Common myeloid progenitor, CD34-positive (primary cell): ENCODE measurements at places on chromosomes 6 and 20.
A peak's percentile ranks its signal among the peaks of the same experiment; 100 is the strongest.

DNA sequence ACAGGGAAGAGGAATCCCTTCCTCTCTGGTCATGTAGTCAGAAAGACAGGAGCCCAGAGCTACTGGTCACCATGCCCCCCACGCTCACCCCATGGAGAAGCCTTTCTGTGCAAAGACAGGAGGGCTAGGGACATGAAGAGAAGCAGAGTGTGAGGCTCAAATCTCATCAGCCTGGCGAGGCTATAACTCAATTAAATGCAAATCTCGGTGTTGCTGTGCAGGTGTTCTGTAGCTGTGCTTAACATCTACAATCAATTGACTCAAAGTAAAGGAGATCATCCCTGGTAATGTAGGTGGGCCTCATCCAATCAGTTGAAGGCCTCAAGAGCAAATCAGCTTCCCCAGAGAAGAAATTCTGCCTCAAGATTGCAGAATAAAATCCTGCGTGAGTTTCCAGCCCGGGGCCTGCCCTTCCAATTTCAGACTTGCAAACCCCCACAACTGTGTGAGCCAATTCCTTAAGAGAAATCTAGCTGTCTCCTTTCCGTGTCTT lies 64.4 kb downstream of the CHMP4B start:
- DNase-seq = no peak

- DNase-seq = no peak
These were observed 4.1 kb downstream of the RBM38 start for GRCh38 chr20:57395111-57395966.

- no peak for DNase-seq
These were observed 20.6 kb upstream of the NTSR1 start for GRCh38 chr20:62688083-62688482.

GRCh38 chr6:37202788-37203491 lies 33.0 kb downstream of the PIM1 start:
- DNase-seq = peak; percentile 85

DNA sequence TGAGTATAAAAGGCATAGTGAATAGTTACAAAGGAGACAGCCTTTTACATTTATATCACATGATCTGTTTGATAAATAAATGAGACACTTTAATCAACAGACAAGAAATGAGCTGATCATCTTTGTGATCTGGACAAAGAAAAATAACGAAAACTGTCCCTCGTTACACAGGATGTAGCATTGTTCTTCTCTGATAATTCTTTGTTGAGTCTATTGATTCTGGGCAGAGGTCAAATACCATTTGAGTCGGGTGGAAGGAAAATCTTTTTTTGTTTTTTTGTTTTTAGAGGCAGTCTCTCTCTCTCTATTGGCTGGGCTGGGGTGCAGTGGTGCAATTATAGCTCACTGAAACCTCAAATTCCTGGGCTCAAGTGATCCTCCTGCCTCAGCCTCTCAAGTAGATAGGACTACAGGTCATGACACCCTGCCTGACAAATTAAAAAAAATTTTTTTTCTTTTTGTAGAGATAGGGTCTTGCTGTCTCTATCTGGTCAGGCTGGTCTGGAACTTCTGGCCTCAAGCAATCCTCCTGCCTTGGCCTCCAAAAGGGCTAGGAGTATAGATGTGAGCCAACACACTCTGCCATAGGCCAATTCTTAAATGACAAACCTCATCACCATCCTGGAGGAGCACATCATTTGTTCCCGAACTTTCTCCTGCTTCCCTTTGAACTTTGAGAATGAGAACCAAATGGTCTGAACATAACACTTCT lies 41.8 kb downstream of the CCDC170 start:
- DNase-seq = no peak

GRCh38 chr6:73738367-73739028 lies 42.5 kb downstream of the CD109 start:
- DNase-seq = no peak

DNA sequence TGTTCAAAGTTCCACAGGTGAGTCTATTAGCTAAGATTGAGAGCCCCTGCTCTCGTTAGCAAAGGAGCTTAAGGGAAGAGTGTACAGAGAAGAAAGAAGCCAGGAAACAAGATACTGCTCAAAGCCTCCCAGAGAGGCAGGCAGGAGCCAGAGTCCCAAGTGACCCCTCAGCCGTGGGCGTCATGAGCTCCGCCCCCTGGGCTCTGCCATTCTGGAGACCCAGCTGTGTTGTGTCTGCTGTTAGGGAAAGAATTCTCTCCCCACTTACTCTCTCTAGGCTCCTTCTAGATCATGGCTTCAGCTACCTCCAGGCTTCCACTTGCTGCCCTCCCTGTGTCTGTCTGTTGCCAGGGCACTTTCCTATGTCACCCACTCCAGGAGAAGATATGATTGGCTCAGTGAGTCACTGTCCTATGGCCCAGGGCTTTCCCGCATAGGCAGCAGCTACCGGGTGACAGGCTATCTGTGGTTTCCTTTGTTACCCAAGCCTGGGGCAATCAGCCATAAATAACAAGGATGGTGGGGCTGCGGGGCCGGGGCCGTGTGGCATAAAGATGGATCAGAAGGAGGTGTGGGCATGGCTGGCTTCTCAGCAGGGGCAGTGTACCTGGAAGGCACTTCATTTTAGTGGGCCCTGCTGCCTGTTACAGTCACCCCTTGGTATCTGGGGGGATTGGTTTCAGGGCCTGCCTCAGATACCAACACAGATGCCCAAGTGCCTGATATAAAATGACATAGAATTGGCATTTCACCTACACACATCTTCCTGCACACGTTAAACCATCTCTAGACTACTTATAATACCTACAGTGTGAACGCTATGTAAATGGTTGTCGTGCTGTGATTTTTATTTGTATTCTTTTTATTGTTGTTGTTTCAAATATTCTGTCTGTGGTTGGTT lies 118.9 kb downstream of the ARMC2 start:
- DNase-seq = peak; percentile 97

DNA sequence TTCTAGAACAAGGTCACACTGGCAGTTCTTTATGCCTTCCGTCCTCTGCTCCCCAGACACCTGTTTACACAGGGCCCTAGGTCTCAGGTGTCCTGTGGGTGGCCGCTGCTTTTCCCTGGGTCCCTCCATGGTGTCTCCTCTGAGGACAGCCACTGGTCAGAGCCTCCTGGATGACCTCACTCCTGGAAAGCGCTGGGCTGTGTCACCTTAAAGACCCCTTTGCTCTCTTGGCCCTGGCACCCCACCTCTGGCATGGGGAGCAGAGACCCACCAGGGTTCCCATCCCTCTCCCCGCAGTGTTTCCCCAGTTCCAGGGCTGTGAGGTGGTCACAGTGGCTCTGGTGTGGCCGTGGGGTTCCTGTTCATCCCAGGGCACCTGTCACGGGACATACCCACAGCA lies 33.9 kb downstream of the NTSR1 start:
- no peak for DNase-seq

DNA sequence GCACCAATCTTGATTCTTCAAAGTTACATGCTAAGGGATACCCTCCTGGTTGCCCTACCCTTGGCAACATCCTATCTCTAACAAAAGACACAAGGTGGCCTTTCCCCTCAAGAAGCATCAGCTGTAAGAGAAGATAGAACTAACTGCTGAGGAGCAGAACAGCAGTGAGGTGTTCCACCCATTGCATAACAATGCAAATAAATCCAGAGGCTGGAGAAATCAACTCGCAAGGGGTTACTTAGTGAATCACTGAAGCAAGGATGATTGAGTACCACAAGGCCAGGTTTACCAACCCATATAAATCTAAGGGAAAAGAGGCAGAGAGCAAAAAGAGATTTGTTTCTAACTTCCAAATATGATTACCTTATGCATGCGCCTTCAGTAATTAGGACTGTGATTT lies 36.7 kb downstream of the F13A1 start:
- DNase-seq = no peak

GRCh38 chr6:105833959-105834947 lies 251.9 kb upstream of the PRDM1 start:
- no peak for DNase-seq

GRCh38 chr20:25294459-25295385 lies 46.8 kb downstream of the PYGB start:
- DNase-seq = peak; percentile 86

GRCh38 chr6:74598462-74599393 lies 607.1 kb downstream of the COL12A1 start:
- no peak for DNase-seq

GRCh38 chr6:133187657-133188453 lies 53.3 kb upstream of the EYA4 start:
- DNase-seq = no peak

DNA sequence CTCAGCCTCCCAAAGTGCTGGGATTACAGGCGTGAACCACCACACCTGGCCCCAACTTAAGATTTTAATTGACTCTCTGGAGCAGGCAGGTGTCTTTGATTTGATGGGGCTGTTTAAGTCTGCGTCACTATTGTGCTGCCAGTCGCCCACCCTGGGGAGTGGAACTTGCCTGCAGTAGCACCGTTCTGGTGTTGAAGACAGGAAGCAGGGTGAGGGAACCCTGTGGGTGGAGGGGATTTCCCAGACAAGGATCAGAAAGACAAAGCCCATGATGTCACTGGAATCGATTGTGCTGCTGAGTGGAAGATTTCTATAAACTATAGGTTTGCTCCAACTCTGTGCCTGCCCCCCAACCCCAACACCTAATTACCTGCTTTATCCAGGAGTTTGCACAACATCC lies 11.0 kb downstream of the ALDH8A1 start:
- DNase-seq = peak; percentile 52

GRCh38 chr6:166440729-166441128 lies 58.0 kb upstream of the MPC1 start:
- DNase-seq = no peak

- no peak for DNase-seq
These were observed 7.0 kb upstream of the OR14J1 start for GRCh38 chr6:29294499-29294914.

DNA sequence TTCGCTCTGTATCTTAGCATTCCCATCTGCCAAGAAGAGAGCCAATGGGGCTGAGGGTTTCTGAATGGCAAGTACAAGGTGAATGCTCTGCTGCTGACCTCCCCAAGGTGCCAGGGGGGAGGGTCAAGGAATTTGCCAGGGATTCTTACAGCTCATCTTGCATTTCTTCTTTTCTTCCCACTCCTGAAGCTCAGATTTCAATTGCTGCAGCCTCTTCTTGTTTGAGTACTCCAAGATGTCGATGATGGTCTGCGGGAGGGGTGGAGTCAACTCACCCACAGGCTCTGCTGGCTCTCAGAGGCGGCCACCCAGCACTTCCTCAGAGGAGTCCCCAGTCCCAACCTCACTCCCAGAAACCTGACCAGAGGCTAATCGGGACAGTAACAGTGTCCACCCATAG lies 12.4 kb downstream of the C20orf96 start:
- DNase-seq = no peak

GRCh38 chr6:17469006-17469832 lies 75.8 kb downstream of the CAP2 start:
- peak; percentile 54 for DNase-seq

DNA sequence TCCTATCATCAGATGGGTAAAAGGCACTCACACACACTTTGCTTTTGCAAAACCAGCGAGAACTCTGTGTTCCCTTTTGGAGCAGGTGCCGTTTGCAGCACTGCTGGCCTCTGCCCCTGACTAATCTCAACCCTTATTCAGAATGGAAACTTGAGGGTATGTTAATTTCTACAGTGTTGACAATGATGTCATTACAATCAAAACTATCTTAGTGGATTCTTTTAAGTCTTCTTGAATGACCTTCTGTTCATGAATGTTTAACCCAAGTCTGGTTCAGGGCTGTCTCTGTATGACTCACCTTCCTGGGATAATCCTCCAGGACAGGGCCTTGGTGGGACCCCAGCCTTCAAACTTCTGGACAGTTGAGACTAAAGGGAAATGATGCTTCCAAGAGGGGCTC lies 197.9 kb downstream of the CDH4 start:
- DNase-seq = no peak

- no peak for DNase-seq
These were observed 229.7 kb downstream of the PRL start for GRCh38 chr6:22067122-22067521.

- no peak for DNase-seq
These were observed 85.8 kb upstream of the PREP start for GRCh38 chr6:105488516-105489215.

DNA sequence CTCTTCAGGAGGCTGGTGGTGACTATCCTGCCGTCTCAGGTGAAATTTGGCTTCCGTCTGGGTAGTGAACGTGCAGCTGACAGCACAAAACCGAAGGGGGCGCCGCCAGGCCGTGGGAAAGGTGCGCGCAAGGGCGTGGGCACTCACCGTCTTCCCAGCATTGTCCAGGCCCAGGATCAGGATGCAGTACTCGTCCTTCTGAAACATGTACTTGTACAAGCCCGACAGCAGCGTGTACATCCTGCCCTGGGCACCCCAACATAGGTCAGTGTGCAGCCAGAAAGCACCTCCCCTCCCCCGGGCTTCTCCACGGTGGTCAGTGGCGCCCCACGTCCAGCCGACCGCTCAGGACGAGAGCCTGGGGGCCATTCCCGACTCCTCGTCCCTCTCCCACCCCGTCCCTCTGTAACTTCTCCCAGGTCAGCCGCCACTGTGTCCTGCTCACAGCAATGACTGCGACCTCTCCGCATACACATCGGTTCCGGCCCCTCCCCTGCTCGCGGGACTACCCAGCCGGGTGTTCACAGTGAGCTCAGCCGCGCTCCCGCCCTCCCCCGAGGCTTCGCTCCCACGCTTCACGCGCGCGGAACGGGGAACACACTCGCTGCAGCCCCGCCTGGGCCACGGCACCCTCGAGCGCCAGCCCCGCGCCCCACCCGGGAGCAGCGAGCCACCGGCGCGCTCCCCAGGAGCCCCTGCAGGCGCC lies 771 bp downstream of the ARFRP1 start:
- peak; percentile 58 for DNase-seq

DNA sequence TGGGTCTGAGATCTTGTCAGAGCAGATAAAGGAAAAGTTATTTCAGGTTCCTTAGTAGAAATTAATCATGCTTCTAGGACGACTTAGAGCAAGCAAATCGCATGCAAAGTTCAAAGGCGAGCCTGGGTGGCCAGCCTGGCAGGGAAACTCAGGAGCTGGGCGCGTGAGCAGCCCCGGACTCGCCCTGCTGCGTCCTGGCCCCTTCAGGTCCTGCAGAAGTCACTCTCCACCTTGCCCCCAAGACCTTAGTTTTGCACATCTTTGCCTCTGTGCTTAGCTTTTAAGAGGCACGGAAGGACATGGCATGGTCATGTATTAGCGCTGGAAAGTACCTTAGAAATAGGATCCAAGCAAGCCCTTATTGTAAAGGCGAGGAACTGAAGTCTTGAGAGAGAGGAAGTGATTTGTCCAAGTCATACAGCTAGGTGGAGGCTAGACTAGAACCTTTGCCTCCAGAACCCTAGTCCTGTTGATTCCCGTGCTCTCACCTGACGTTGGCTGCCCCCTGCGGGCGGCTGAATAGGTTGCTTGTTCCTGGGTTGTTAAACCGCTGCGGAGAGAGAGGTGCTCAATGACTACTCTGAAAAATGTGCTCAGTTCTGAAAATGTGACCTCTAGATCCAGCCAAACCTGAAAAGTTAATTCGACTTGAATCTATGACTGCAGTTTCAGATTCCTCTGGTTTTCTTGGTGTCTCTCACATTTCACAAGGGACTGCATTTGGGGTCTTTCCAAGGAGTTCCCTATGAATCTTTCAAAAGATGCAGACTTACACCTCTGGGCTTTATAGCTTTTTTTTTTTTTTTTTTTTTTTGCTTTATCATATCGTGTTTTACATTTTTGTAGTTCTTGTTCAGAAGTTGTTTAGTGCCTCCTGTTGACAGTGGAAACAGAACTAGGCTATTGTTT lies 2.7 kb downstream of the MYB start:
- peak; percentile 90 for DNase-seq
